GM12865 (cell line): ENCODE measurements at places on chromosomes 3 and 15.

GRCh38 chr3:14286887-14287500 is 108.4 kb downstream of the LSM3 start:
- no peak for DNase-seq

DNA sequence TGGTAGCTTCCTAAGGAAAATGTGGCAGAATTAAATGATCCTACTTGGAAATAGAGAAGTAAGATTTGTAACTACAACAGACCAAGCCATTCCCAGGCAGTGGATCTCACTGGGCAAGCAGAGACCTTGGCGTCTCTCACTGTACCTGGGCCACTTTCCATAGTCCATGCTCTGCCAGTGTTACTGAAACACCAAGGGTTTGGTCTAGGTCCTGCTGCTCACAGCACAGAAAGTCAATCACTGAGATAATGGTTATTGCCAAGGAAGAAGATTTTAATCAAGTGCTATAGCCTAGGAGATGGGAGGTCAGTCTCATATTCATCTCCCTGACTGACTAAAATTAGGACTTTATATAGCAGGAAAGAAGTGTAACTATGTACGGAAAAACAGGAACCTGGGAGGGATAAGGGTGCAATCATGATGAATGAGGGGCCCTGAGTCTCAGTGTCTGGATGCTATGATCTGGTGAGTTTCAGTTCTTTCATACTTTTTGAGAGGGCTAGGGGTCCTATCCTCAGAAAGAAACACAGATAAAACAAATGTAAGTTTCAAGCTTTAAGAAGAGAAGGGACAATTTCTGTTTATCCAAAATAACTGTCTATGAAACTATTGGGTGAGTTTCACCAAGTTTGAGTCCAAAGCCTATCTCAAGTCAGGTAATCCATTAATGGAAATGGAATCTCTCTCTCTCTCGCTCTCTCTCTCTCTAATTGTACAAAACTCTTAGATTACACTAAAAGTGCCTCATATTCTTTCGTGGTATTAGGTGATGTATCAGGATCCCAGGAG is 20.6 kb downstream of the GPR15 start:
- DNase-seq: no peak

- DNase-seq: no peak
These were observed 107.1 kb downstream of the SRGAP3 start for GRCh38 chr3:9142362-9142761.

- DNase-seq: no peak
These were observed 267.0 kb downstream of the THRB start for GRCh38 chr3:24227635-24228034.

DNA sequence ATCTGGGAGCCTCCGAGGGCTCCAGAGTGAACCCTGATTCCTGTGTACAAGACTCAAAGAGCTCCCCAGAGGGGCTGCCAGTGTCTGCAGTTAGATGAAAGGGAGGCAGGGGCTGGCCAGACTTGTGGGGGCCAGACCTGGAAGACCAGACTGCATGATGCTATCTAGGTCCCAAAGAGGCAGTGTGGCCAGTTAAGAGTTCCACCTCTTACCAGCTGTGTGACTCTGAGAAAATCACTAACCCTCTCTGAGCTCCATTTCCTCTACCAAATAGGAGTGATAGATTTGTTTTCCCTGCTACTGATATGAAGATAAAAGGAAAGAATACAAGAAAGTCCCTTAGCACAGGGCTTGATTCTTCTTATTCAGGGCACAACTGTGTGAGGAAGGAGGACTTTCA is 29.0 kb downstream of the ACSBG1 start:
- DNase-seq: no peak

GRCh38 chr3:8884630-8885290 is 78.5 kb downstream of the RAD18 start:
- DNase-seq: no peak
